Left forelimb (tissue), 1 donor: ENCODE measurements at places on chromosomes 2 and 18.

DNA sequence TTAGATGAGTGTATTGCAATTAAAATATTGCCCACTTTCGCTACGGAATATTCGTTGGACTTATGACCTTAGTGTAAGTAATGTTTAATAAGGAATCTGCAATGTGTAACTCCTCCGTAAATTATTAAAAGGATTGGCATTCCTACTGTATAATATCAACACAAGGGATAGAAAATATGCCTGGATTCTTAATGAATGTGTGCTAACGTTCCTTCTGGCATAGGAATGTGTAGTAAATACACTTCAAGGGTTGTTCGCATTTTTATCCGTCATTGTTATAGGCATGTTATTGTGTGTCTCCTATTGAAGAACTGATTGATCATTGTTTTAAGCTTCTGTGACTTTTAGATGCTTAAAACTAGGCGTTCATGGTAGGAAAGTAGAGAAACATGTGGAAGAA lies 134.5 kb downstream of the NEDD4L start:
- no peak for DNase-seq

GRCh38 chr2:181575024-181575649 lies 81.8 kb downstream of the CERKL start:
- no peak for DNase-seq

DNA sequence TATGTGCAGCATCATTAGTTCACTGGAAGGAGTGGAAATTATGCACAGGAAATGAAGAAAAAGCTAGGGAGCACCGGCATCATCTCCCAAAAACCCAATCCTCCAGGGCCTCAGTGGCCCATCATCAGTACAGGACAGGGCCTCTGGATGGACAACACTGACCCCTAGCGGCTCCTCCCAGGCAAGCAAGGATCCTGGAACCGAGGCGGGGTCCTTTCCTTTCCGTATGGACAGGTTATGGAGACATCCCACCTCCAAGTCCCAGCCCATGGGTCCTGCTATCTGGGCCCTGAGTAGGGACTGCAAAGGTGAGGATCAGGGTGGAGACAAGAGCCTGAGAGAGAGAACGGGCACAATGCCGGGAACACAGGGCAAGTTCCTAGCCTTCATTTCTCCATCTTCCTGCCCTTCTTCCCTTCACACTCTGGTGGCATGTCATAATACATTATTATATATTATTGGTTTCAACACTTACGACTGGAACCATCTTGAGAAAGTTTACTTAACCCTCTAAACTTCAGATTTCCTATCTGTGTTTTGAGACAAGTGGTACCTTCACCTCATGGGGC lies 68.2 kb downstream of the ZNF516 start:
- peak; percentile 61 for DNase-seq

DNA sequence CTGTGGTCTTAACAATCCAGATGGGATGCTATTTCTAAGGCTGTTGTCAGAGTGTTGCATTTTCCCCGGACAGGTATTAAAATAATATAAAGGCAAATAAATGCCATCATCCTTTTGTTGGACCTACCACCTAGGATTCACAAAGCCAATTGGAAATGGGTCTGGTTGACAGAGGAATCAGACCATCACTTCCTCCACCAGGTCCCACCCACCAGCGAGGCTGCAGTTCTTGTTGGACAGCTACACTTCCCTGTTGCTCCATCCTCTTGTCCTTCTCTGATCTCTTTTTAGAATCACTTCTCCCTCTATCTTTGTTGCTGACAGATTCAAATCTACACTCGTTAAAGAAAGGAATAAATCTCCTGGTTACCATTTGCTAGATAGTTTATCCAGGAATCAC lies 1.1 kb downstream of the TMEM169 start:
- no peak for DNase-seq

- DNase-seq, result no peak
Measured at GRCh38 chr2:147348931-147349555, 495.8 kb upstream of the ACVR2A start.

- DNase-seq, result no peak
Measured at GRCh38 chr2:49935449-49935848, 781.1 kb upstream of the FSHR start.

DNA sequence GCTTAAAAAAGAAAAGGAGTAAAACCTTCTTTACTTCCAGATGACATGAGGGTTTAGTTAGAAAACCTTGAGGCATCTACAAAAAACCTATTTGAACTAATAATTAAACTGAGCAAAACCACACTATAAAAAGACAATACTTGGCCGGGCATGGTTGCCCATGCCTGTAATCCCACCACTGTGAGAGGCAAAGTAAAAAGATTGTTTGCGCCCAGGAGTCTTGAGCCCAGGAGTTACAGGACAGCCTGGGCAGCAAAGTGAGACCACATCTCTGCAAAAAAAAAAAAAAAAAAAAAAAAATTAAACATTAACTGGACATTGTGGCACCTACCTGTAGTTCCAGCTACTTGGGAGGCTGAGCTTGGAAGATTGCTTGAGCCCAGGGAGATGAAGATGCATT lies 502.8 kb upstream of the LRRTM4 start:
- DNase-seq, result no peak

GRCh38 chr2:102005449-102005848 lies 13.7 kb downstream of the IL1R2 start:
- DNase-seq, result no peak
